Smooth muscle cell of the pulmonary artery (primary cell): ENCODE measurements at places on chromosomes 6 and 20. TPM values are rescaled to one million over a fixed set of nuclear protein-coding genes. Genes with fewer than 3 reads are reported as not detected.

Gene SLC35D3
- total RNA-seq, result not detected in 2 replicates

Gene NRSN1
- total RNA-seq, result not detected in 2 replicates

Gene TINAG
- total RNA-seq, result not detected in 2 replicates

Gene LAMP5
- 0.69 and 3.6 TPM in 2 replicates for total RNA-seq

Gene ASCC3
- 84.8 and 113 TPM in 2 replicates for total RNA-seq

Gene DSP
- 11.4 and 13.2 TPM in 2 replicates for total RNA-seq
